Fibroblast of villous mesenchyme (primary cell): ENCODE measurements at places on chromosomes 1 and 21. TPM values are rescaled to one million over a fixed set of nuclear protein-coding genes. Genes with fewer than 3 reads are reported as not detected.

The AMY2B gene
- 2.9 and 3.5 TPM in 2 replicates for total RNA-seq

The MX2 gene
- 0.97 and 2.6 TPM in 2 replicates for total RNA-seq

The PLXNA2 gene
- total RNA-seq, result 0.86 and 1.9 TPM in 2 replicates

The CHI3L1 gene
- total RNA-seq, result 15.8 and 136 TPM in 2 replicates

The ZNF593OS gene
- total RNA-seq, result 0.32 TPM in 1 of 2 replicates, not detected in the other

The PIGR gene
- not detected in 2 replicates for total RNA-seq
